ENCODE measurements at places on chromosomes 2 and 18. TPM values are rescaled to one million over a fixed set of nuclear protein-coding genes. Genes with fewer than 3 reads are reported as not detected.

DNA sequence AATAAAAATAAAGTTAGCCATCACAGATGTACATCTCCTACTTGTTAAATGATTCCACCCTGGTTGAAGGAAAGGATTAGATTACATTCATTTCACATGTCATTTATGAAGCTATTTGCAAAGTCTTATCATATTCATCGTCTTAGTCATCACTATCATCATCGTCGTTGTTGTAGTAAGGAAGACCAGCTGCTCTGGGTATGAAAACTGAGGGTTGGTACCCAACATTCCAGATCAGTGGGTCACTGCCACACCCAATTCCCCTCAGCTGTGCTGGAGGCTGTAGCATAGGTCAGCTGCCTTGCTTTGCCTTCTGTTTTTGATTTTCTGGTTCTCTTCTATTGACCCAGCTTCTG lies 20.9 kb upstream of the CCBE1 start:
- DNase-seq, result no peak

DNA sequence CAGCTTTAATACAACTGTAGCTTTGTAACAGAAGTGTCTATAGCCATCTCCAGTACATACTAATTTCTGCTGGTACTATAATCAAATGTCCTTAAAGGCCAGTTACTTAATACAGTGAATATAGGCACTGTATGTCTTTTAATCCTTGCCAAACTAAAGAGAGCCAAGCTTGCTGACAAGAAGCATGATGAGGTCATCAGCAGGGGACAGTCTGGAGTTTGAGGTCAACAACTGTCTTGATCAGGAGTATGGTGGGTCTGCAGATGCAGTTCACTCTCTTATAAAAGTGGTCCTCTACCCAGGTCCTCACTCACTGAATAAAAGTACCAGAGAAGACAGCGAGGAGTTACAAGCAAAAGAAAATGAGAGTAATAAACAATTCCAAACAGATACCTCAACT lies 219.1 kb downstream of the WDPCP start:
- no peak for DNase-seq

GRCh38 chr2:128477026-128477820 lies 158.6 kb upstream of the HS6ST1 start:
- no peak for DNase-seq

GRCh38 chr2:11495844-11496681 lies 30.1 kb upstream of the E2F6 start:
- peak; percentile 59 for DNase-seq

- DNase-seq, result no peak
Observed at GRCh38 chr2:204664708-204665121, 119.4 kb downstream of the PARD3B start.

- DNase-seq, result no peak
Observed at GRCh38 chr2:153308466-153308865, 170.1 kb downstream of the RPRM start.

DNA sequence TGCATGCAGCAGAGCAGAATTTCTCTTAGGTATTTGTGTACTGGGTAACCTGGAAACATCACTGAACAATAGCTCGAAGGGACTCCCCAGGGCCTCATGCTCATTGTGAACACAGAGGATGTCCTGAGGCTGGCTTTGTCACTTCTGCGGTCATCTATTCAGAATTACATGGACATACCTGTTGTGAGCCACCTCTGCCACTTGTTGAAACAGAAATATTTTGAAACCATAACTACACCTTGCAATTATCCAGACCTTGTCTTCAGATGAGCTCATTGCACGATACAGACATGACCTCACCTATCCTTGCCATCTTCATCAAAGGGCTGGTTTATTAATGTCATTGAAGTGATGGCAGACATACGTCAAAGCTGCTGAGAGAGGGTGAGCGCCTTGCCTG lies 23.4 kb upstream of the CREG2 start:
- DNase-seq, result no peak

DNA sequence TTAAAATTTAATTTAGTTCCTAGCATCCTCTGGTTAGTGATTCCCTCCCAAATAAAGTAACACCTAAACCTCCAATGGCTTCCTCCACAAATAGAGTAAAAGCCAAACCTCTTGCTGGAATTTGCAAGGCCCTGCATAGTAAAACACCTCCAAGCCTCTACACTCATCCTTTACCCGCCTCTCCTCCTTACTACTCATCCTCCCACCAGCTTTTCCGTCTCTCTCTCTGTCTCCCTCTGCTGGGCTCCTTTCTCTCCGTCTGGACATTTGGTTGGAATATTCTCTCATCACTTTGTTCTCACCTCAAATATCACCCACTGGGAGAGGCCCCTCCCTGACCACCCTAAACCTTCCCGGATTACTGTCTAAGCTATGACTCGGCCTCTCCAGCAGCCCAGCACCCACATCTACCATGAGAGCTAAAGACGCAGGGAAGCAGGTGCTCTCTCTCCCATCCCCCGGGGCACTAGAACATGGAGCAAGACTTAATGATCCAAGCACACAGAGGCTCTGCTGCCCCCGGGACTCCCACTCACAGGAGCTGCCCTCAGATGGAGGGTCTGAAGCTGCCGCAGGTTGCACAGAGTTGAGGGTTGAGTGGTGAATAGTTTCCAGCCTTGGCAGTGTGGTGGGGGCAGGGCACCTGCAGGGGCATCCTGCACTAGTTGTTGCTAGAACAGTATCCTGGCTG lies 167.2 kb downstream of the FBXO15 start:
- DNase-seq, result peak; percentile 60

GRCh38 chr2:154497019-154497418 lies 201.5 kb upstream of the KCNJ3 start:
- no peak for DNase-seq

DNA sequence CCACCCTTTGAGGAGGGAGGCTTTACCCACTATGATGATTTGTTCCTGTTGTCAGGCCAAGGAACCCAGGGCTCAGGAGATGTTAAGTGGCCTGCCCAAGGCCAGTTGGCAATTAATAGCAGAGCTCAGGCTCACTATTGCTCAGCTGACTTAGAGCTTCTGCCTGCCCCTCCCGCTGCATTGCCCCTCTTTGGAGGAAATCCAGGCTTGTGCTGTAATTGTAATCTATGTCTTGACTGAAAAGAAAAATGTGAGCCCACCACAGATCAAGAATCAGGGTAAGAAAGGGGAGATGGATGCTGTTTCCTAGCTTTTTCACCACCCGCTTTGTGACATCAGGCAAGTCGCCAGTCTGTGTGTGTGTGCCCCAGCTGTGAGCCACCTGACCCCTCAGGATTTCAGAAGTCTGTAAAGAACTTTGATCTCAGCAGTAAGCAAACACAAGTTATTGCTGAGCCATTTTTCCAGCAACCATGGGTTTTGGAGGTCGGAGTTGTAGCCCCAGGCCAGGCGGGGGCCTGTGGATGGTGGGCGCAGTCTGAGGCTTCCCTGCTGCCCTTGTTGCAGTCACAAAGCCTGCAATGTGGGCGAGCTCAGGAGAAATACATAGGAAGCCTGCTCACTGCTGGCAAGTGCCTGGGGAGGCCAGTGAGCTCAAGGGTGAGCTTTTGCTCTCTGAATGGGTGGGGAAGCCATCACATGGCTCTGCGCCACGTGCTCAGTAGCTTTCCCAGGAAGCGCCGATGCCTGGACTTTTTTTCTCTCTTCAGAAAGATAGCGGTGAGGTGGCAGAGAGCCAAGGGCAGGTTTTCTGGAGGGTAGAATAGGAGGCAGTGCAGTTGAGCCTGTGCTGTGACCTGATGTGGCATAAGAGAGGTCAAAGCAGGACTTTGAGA lies 6.1 kb downstream of the CABLES1 start:
- DNase-seq, result no peak

GRCh38 chr2:88099798-88100488 lies 27.9 kb downstream of the FABP1 start:
- DNase-seq, result peak; percentile 96

DNA sequence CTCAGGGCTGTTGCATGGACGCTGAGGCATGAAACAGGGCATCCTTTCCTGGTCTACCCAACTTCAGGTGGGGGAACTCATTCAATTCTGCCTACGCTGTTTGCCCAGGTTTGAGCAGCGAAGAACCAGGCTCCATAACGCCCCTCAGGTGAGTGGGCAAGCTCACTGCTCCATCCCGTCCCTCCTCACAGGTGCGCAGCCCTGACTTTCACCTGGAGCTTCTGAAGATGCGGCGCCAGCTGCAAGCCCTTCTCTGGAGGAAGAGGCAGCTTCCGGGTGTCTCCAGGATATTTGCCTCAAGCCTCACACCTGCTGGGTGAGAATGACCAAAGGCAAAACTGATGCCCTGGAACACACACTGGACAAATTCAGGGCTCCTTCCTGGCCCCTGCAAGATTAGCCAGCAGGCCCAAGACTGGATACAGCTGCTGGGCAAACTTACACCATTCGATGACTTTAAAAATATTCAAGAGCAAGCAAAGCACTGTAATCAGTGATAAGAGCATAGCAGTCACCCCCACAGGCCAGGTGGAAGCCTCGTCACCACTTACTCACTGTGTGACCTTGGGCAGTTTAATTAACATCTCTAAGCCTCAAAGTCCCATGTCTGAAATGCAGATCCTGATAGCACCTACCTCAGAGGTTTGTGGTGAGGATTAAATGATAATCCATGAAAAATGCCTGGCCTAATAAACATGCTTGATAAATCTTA lies 97.7 kb downstream of the GYPC start:
- DNase-seq, result no peak

Gene DBI
- 128 TPM for total RNA-seq

Gene RIT2
- total RNA-seq, result 1.3 TPM

Gene ALLC
- not detected for total RNA-seq

Gene IL37
- total RNA-seq, result 0.55 TPM

Gene EVX2
- not detected for total RNA-seq

Gene CFC1
- 0.22 TPM for total RNA-seq

Measured in H9 (cell line).